Left renal cortex interstitium (tissue), 4 donors: ENCODE measurements at places on chromosomes 5 and 9. TPM values are rescaled to one million over a fixed set of nuclear protein-coding genes. Genes with fewer than 3 reads are reported as not detected.

DNA sequence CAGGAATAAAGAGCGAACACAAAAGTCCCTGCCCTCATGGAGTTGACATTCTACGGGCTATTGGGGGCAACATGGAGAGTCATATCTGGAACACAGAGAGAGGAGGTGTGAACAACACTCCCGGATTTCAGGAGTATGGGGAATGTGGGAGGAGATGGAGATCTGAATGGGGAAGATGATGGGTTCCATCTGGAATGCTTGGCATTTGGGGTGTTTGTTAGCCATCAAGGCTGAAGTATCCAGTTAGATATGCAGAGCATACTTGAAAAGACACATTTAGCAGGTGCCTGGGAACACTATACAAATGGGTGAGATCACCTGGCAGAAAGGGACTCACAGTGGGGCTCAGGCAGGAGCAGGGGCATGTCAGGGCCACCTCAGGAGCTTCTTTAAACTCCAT lies 61.1 kb downstream of the EGFLAM start:
- no peak for DNase-seq

- no peak for DNase-seq
Measured at GRCh38 chr5:57843059-57843367, 360.4 kb upstream of the ACTBL2 start.

GRCh38 chr5:148856009-148856367 lies 29.6 kb downstream of the ADRB2 start:
- no peak for DNase-seq

DNA sequence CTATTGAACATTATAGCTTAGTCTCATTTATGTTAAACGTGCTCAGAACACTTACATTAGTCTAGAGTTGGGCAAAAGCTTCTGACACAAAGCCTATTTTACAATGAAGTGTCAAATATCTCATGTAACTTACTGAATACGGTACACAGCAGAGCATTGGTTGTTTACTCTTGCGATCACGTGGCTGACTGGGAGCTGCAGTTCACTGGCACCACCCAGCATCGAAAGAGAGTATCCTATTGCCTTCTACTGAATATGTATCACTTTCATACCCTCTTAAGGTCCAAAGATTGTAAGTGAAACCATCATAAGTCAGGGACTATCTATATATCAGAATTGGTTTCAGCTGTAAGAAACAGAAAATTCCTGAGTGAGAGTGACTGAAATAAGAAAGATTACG lies 42.6 kb upstream of the OSMR start:
- no peak for DNase-seq

DNA sequence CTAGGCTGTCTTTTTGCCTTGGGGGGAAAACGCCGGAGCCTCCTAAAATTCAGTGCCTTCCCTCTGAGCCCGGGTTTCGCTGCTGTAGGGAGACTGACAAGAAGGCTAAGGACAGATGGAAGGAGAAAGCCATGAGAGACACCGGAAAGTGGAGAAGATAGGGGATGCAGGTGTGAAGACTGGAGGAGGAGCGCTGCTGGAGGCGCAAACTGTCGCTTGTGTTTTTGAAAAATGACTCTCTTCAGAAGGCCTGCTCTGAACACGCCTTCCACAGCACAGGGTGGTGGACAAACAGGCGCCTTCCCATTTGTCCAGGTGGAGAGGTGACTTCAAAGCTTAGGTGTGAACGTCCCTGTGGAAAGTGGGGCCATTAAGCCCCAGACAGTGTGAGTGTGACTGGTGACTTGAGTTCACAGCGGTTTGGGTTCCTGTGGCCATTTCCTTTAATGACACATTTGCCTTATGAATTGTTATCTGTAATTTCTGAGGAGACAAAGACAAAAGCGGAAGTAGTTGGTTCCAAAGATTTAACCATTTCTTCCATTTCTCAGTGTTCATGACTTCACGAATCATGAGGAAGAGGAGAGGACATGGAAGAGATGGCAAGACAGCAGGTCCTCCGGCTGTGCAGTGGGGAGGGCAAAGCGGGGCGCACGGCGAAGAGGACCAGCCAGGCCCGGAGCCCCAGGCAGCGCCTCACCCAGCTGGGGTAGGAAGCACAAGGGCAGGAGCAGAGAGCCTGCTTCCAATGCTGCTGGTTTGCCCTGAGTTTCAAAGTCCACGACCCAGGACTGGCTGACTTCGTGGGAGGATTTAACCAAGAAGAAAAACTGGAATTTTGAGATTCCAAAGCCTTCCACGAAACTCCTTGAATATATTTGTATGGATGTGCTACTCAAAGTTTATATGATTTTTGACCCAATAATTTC lies 27.8 kb upstream of the SEMA4D start:
- DNase-seq = no peak

- no peak for DNase-seq
Measured at GRCh38 chr5:16736158-16736995, 119.6 kb upstream of the RETREG1 start.

- no peak for DNase-seq
Measured at GRCh38 chr9:132784286-132784830, 93.7 kb downstream of the AK8 start.

Gene ACOT12
- 1.0 TPM for polyA plus RNA-seq

Gene PPP3R2
- not detected for polyA plus RNA-seq

Gene LCN2
- 1.1 TPM for polyA plus RNA-seq

Gene FOXI1
- 7.9 TPM for polyA plus RNA-seq

Gene ADAMTS6
- polyA plus RNA-seq = 3.5 TPM
